ENCODE measurements at places on chromosomes 2 and 18.

DNA sequence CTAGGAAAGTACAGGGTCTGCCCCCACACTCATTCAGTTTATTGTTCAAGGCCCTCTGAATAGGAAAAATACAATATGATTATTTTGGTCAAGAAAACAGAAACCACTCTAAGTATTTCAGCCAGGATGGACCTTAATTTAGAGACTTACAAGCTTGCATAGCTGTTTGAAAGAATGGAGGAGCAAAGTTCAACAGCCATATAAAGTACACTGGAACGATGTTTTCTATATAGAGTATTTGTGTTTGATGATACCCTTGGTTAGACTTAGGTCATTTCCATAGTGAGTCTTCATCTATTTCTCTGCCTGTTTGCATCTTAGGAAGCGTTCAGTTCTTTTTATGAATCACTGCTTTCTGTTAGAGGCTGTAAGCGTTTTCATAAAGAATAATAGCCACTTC, 366.2 kb downstream of the NUP35 start:
- no peak for DNase-seq

DNA sequence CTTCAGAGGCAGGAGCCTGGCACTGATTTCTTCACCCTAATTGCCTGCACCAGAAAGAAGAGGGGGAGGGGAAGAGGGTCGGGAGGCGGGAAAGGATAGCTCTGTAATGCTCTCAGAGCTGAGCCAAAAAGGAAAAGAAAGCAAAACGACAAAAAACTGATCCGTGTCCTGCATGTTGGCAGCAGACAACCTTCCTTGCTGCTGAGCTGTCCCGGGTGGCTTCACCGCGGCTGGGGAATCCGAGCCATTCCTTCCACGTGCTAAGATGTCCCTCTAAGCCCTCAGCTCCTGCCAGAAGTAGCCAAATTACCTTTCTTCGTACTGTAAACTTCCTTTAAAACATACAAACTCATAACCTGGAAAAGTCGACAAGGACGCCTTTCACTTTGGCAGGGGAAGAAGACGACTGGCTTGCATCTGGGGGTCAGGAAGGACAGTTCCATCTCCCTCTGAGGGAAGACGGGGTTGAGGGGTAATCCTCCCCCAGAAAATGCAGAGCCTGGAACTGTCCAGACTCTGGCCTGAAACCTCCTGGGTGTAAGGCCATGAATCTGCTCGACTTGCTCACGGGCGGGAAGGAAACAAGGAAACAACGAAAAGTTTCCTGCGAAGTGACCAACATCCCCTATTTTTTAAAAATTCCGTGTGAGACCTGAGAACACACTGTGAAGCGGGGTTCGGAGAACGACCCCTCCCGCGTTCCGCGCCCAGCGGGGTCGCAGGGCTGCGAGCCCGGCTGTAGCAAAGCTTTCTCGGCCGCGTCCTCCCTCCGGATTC, 7.7 kb downstream of the OTX1 start:
- no peak for DNase-seq

- DNase-seq = no peak
Observed at GRCh38 chr2:104049981-104050380, 803.9 kb upstream of the POU3F3 start.

- no peak for DNase-seq
Observed at GRCh38 chr2:175167076-175167791, 769 bp downstream of the ATF2 start.

DNA sequence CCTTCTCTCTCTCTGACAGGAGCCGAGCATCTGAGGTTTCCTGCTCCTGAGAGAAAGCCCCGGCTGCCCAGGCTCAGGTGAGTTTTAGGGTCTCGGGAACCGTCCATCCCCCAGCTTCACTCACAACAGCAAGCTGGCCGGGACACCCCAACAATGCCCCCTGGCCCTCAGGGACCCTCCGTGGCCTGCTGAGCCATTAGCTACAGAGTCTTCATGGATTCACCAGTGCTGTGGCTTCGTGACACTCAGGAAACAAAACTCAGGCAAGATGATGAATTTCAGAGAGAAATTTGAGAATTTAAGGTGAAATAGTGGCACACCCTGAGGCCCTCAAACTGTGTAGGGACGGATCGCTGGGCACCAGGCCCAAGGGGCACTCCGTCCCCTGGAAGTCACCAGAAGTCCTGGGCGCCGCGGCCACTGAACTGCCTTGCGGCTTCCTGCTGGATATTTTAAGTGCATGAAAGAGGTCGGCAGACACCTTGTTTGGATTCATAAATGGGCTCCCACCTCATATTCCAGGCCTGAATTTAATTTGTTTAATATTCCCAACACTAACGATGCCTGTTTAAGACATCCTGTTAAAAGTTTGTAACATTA, 368.3 kb upstream of the SALL3 start:
- no peak for DNase-seq

GRCh38 chr2:237479747-237480146, 7.3 kb upstream of the MLPH start:
- DNase-seq = no peak

GRCh38 chr2:144333143-144333555, 186.8 kb downstream of the ZEB2 start:
- DNase-seq = no peak

DNA sequence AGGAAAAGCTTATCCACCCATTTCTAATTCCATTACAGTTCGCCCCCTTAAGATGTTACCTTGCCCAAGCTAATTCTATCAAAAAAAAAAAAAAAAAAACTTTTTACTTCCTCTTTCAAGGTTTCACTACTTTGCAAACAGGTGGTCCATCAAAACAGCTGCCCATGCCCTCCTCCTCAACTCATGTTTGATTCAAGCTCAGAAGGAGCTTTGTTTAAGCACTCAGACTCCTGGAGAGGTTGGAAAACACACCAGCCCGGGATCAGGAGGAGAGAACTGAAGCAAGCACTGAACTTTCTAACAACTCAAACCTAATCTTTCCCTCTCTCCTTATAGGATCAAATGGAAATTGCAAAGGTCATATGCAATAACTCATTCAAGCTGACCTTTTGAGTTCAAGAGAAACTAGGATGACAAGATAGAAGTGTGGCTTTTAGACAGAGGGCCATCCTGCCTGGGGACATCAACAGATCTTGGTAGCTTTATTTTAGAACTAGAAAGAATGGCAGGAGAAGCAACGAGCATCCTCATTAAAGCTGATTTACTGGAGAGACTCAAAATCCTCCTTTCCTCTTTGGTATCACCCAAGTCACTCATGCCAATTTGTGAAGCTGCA, 28.3 kb upstream of the FZD7 start:
- no peak for DNase-seq

GRCh38 chr18:74275736-74276135, 16.0 kb downstream of the CYB5A start:
- DNase-seq = no peak

GRCh38 chr2:168583710-168584521, 127.8 kb downstream of the CERS6 start:
- peak; percentile 30 for DNase-seq

- DNase-seq = no peak
Observed at GRCh38 chr2:36165132-36165531, 190.4 kb upstream of the CRIM1 start.

- no peak for DNase-seq
Observed at GRCh38 chr18:5150894-5151293, 46.2 kb downstream of the AKAIN1 start.

DNA sequence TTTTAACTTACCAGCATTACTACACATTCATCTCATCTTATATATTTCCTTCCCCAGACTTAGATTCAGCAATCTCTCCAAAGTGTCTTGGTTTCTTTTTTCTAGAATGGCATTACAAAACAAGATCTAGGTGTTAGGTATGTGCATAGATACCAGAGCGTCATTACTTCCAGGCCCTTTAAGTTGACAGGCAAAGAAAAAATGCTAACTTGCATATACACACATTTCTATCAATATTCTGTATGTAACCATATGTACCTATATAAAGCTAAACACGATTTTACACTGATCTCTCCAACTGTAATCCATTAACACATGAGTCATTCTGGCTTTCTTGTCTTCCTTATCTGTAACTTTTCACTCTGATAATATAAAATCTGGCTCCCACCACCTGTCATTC, 503.8 kb upstream of the NRXN1 start:
- no peak for DNase-seq

- DNase-seq = no peak
Observed at GRCh38 chr18:69691008-69691760, 256.5 kb downstream of the CD226 start.

GRCh38 chr2:66853585-66853984, 418.7 kb downstream of the MEIS1 start:
- DNase-seq = no peak

- DNase-seq = no peak
Observed at GRCh38 chr2:55156984-55157383, 75.1 kb downstream of the CLHC1 start.

DNA sequence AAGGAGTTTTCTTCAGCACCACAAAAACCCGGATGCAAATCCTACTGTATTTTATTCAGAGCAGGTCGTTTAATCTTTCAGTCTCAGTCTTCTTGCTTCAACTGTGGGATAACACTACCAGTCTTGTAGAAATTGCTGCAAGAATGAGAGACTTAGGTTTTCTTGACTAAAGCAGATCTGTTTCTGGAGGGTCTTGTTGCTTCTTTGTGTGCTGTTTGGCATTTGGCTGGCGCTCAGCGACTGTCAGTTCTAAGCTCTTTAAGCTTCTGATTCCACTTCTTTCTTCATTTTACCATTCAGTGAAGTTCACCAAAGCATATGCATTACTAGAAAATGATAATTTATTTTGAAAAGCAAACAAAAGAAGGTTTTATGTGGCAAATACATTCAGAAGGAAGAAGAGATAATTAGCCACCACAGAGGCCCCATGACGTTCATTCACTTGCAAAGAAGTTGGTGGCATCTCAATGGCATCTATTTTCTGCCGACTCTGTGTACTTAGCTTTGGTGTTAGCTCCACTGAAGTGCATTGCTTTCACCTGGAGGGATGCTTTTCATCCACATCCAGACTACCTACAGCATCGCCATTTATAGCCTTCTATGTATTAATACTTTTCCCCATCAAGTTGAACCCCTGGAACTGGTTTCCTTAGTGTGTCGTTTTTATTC, 53.7 kb downstream of the TRIB2 start:
- no peak for DNase-seq

DNA sequence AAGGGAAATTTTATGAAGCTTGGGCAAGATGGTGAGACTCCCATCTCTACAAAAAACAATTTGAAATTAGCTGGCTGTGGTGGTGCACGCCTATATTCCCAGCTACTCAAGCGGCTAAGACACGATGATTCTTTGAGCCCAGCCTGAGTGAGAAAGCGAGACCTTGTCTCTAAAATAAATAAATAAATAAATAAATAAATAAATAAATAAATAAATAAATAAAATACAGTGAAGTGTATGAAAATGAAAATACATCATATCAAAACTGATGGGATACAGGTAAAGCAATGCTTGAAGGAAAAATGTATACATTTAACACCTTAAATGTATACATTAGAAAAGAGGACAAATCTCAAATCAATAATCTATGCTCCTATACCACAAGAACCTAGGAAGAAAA, 15.7 kb downstream of the EXOC6B start:
- no peak for DNase-seq

DNA sequence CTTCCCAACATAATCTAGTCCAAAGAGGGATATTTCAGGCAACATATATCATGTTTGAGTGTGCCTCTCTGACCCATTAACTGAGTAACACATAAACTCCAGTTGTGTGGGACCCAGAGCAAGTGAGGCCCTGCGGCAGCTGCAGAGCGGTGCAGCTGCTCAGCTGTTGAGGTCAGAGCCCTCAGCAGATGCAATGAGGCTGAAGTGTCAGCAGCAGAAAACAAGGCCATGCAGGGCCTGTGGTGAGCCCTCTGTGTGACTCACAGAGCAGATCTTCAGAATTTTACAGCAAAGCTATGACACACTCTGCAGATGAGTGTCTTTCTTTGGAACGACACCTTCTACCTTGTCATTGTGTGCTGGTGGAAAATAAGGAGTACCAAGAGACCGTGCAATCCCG, 168.5 kb downstream of the CBLN2 start:
- no peak for DNase-seq

DNA sequence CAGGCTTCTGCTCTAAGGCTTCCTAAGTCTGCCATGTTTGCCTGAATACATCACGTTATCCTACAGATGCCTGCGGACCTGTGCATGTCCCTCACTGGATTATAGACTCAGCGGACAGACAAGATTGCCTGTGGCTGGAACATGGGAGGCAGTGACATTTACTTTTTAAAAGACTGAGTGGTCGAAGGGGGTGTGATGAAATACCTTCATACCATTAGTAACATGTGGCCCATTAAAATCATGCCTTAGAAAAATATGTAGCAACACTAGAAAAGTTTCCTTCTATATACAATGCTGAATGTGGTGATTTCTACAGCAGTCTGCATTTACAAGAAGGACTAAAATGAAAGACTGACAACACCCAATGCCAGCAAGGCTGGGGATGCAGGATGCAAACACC, 154.4 kb downstream of the ASB1 start:
- no peak for DNase-seq

DNA sequence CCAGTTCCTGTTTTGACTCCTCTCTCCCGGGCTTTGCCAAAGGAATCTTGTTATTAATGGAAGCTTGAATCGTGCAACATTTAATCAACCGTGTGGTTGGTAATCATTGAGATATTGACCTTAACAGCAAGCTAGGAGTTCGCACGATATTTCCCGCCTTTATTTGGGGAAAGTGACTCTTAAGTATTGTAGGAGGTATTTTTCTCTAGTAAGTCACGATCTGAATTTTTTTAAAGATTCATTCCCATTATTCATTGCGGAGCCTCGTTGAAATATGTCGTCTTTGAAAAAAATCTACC, 663 bp downstream of the NUP35 start:
- no peak for DNase-seq

DNA sequence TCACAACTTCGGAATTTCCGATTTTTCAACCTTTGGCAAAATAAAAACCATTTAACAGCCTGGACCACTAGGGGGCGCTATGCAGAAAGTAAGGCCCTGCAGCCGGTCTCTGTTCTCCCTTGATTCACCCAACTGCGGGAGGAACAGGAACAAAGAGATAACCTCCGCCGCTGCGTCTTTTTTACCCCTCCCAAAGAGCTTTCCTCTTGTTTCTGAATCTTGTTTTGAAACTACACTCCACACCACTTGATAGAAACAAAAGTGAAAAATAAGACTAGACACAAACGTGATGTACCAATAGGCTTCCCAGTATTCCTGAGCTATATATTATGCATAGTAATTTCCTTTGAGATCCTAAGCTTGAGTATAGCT, 231.2 kb downstream of the MYO3B start:
- DNase-seq = peak; percentile 69

DNA sequence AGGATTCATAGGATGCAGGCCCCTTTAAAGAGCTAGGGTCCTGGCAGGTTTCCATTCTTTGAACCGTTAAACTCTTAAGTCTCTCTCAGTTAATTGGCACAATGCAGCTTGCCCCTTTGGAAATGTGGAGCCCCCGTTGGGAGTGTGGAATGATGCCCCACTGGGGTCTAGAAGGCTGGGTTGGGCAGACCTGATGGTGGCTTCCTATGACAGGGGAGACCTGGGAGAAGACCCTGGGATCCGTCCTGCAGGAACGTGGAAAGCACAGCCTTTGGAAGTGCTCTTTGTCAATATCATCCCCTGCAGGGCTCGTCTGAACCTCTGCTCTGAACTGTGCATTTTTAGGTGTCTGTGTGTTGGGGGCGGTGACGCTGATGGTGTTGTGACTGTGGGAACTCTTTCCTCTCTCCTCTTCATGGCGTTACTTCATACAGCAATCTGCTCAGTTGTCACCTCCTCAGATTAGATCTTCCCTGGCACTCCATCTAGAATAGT, 190.6 kb downstream of the MYCN start:
- DNase-seq = no peak

All from LoVo (cell line).